ENCODE measurements at places on chromosomes 12 and 14.
A peak's percentile ranks its signal among the peaks of the same experiment; 100 is the strongest.

DNA sequence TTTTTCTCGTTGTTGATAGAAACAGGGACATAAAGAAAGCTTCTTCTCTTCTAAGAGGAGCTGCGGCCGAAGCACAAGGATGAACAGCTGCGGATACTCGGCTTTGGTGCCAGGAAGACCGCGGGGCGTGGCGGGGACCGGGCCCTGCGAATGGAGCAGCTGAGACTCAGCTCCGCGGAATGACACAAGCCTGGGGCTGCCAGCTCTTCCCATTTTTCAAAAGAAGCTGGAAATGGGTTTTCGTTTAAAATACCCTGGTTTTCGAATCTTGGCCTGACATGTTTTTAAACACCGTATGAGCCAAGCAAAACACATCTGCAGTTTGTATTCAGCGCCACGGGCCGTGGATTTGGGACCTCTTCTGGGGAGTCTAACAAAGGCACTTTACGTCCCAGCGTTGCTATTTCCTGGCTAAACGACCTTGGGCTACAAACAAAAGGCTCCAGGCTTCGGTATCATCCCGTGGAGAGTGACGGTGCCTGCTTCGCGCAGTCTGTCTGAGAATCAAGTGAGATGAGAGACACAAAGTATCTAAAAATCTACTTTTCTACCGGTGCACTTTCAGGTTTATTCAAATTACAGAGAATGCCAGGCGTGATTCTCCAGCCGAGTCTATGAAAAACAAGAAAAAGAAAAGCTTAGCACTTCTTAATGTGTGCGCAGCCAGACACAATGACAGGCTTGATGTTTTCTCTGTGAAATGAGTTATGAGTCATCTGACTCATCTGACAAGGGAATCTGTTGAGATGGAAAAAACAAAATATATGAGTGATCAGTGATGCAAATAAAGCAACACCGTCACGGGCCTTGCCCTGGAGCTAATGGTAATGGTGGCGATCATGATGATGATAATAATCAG lies 114.0 kb upstream of the TMEM132D start:
- DNase-seq = no peak

DNA sequence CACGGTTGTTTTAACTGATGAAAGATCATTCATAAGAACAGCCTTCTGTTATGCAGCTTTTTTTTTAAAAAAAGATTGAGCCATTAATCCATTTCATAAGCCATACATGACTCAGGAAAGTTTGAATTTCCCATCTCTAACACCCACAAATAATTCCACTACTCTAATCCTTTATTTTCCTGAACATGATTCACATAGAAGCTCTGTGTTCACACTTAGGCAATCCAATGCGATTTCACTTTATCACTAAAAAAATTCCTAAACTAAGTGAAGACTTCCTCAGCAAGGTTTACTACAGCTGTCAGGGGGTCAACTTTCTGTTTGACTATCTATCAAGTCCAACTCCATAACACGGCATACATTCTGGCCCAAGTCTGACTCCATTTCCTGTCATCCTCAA lies 25.9 kb downstream of the PKP2 start:
- DNase-seq = no peak

DNA sequence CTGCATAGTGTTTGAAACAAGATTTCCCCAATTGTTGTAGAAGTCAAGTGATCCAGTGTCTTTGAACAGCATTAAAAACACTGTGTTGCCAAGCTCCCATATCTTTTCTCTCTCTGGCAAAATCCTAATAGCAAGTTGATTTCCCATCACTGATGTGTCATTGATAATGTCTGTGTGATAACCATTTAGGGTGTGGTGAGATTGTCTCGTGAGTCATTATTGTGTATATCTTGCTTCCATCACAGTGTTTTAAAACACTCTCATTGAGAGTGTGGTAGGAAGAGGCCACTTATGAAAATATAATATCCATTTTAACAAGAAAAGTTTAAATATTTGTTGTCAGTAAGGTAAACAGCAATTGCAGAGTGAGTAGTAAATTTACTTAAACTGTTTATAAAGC lies 74.7 kb downstream of the PRORP start:
- DNase-seq = no peak

GRCh38 chr12:58919231-58920101 lies 838 bp downstream of the LRIG3 start:
- no peak for DNase-seq

- no peak for DNase-seq
Observed at GRCh38 chr12:89453121-89453978, 71.2 kb downstream of the GALNT4 start.

- no peak for DNase-seq
Observed at GRCh38 chr12:121538699-121539061, 42.1 kb downstream of the KDM2B start.

- peak; percentile 54 for DNase-seq
Observed at GRCh38 chr12:132444957-132445883, 44.7 kb upstream of the FBRSL1 start.

DNA sequence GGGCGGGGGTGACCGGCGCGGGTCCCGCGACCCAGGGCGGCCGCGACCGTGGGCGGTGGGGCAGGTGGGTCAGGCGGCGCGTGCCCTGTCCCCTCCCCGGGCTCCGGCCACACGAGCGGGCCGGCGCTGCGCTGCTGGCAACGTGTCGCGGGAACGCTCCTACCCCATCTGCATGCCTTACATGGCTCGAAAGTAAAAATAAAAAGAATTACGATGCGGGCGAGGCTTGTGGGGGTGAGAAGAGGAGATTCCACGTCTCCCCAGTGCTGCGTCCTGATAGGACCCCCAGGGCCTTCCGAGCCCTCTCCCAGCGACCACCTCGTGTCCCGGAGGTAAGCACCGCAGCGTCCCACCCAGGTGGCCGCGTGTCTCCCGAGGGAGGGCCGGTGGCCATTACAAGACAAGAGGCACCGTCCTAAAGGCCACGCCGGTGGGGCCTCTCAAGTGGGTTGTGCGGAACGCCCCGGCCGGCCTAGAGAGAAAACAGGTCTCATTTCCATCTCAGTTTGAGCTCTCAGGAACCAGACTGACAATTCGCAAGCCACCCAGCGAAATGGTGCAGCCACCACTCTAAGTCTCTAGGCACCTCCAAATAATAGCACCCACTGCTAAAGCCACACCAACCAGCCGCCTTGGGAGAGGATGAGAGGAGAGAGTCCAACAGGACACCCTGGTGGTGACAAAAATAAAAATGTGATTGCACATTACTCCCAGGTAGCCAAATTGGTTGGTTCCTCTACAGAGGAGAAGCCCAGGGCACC lies 612 bp upstream of the FOXN3 start:
- DNase-seq = peak; percentile 21

DNA sequence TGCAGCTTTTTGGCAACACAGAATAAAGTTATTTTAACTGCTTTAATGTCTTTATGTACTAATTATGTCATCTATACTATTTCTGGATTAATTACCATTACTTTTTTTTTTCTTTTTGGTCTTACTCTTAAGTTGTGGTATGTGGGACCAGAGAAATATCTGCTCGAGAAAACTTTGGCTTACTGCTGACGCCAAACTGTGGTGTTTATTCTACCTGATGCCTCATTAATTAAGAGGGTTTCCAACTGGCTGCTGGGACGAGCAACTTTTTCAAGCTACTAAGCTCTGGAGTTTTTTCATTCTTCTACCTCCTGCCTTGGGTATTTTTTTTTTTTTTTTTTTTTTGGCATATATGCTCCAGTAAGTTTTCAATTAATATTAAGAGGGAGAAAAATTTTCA lies 1257.5 kb downstream of the FSCB start:
- DNase-seq = no peak

DNA sequence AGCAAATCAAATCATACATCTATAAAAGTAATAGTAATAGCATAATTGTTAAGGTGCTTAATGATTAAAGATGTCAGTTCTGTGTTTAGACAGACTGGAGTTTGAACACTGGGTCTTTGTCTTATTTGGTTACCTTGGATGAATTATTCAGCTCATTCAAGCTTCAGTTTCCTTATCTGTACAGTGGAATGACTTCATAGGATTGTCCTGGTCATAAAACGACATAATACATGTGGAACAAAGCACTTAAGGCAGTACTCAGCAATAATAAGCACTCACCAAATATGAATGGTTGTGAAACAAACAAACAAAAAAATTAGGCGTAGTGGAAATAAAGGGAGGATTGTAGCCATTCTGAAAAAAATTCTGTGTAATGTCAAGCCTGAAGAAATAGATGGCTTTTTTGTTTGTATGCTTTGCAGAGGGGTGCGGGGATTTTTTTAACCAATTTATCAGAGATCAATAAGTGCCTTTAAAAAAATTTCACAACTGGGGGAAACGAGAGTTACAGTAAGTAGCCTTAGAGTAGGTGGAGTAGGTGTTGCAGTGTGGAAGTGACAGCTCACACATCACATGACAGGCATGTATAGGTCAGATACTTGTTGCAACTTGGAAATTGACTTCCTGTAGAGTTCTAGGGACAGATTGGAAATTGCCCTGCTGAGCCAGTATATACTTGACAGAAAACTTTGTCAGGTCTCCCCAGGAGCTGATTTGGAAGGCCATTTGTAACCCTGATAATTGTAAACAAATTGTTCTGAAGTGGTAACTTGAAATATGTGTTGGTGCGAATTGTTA lies 157.7 kb downstream of the SLC15A5 start:
- DNase-seq = no peak

GRCh38 chr14:29681316-29681715 lies 246.3 kb downstream of the PRKD1 start:
- DNase-seq = no peak

DNA sequence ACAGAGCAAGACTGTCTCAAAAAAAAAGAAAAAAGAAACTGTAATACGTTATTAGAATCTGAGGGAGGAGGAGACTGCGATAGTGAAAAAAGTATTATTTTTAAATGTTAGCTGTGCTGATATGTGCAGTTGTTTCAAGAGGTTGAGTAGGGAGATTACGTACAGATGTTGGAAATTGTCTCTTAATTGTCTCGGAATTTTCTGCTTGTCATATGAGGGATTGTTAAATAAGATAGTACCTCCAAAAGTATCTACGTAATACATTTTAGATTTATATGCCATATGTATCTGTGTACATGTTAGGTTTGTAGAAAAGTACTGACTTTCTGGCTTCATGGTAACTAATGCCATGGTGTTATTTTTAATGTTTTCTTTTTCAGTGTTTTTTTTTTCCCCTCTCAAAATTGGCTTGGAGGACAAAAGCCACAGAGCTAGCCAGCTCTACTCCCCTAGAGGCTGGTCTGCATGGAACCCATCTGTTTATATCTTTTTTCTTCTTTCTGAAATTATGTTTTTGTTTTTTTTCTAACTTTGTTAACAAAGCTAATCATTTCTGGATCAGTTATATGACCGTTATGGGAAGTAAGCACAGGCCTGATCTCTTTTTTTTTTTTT lies 3.4 kb downstream of the RIMKLB start:
- no peak for DNase-seq

DNA sequence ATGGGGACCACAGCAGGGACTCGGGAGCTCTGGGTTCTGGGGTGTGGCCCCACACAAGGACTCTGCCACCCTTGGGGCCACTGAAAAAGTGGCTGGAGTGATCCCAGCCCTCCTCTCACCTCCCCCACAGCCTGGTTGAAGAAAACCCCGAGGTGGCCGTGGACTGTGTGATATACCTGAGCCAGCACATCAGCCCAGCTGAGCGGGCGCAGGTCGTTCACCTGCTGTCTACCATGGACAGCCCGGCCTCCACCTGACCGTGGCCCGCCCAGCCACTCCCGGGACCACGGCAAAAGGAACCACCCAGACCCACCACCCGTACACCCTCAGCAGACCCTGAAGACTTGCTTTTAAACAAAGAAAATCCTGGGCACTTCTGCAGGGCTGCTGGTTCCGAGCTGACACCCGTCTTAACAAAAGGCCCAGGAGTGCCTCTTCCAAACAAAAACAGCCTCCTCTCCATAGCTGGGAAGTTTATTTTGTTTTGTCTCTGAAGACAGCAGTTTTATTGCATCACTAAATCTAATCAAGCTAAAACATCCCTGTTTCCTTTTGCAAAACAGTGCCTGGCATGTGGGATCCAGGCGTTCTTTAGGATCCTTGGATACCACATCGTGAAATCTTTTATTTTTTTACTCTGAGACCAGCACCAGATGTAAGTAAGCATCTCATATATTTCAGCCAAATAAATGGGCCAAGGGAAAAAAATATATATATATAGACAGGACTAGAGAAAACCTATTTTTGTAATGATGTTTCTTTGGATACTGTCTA lies 42.8 kb downstream of the FOXN4 start:
- no peak for DNase-seq

GRCh38 chr12:93325855-93326254 lies 51.9 kb upstream of the NUDT4 start:
- no peak for DNase-seq

- DNase-seq = no peak
Observed at GRCh38 chr14:70921669-70922068, 14.4 kb downstream of the PCNX1 start.

GRCh38 chr14:101116065-101116464 lies 212.5 kb upstream of the RTL1 start:
- no peak for DNase-seq

- no peak for DNase-seq
Observed at GRCh38 chr14:75495399-75495798, 26.9 kb upstream of the BATF start.
